ENCODE measurements at places on chromosomes 11 and 22.

- DNase-seq = no peak
Measured at GRCh38 chr11:3115321-3115720, 49.8 kb downstream of the OSBPL5 start.

- DNase-seq = no peak
Measured at GRCh38 chr11:100467821-100468508, 219.1 kb upstream of the ARHGAP42 start.

DNA sequence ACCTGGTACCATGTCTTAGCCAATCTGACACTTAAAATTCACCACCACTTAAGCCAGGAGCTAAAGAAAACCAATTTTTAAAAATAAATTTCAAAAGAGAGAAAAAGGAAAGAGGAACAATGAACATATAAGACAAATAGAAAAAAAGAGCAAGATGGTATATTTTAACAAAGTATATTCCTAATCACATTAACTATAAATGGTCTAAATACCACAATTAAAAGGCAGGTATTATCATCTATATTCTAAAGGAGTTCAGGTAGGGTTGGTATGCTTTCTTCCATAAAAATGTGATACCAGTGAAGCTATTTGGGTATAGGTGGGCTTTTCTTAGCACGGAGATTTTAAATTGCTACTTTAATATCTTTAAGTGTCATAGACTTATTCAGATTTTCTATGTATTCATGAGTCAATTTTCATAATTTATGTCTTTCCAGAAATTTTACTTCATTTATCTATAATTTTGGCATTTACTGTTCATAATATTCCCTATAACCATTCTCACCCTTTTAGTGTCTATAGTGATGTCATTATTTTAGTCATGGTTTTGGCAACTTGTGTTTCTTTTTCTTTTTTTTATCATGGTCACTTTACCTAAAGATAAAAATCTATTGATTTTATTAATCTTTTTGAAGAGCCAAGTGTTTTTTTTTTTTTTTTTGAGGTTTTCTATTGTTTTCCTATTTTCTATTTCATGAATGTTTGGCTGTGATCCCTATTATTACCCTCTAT, 56.5 kb upstream of the IGLL5 start:
- DNase-seq = no peak

DNA sequence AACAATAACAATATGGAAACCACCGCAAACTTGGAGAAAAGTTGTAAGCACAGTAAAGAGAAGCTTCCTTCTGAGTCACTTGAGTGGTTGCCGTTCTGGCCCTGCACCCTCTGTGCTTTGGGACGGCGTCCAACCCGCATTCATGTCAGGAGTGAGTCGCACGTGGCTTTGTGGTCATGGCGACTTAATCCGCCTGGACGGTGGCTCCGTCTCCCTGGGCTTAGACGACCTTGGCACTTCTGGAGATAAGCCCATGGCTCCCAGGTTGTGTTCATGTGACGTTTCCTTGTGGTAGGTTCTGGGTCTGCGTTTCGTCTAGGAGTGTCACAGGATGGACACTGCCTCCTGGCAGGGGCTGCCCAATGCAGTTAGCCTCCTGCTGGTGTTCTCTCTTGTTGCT, 40.5 kb downstream of the TPCN2 start:
- DNase-seq = no peak

DNA sequence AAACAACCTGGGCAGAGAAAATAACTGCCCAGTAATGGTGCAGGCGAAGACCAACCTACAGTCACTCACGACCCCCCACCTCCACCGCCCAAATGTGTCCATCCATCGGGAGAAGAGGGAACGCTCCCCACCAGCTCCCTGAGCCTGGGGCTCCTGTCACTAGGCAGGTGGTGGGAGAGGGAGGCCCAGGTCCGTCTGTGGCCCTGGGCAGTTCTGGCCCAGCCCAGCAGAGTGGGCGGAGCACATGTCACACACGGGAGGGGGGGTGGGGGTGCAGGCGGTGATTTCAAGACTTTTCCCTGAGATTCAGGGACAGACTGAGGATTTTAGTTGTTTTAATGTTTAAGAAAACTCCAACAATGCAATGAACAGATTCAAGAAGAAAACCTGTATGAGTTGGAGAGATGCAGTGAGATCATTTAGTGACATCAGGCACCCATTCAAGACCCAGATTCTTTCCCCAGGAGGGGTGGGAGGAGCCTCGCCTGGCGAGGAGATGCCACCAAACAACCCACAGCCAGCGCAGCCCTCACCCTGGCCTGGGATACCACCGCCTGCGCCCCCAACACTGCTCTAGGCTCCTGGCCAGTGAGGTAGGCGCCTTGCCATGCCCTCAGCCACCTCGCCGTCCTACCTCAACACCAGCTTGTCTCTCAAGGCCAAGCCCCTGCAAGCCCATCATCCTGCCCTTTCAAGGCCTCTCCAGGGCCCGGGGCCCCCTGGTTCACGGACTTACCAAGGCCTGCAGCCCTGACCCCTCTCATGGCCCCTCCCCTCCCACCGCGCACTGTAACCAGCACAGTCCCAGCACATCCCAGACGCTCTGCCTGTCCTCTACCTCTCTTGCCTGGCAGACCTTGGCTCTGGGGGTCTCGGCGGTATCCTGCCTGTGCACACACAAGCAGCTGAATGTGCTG, 36.8 kb downstream of the TBX1 start:
- no peak for DNase-seq

DNA sequence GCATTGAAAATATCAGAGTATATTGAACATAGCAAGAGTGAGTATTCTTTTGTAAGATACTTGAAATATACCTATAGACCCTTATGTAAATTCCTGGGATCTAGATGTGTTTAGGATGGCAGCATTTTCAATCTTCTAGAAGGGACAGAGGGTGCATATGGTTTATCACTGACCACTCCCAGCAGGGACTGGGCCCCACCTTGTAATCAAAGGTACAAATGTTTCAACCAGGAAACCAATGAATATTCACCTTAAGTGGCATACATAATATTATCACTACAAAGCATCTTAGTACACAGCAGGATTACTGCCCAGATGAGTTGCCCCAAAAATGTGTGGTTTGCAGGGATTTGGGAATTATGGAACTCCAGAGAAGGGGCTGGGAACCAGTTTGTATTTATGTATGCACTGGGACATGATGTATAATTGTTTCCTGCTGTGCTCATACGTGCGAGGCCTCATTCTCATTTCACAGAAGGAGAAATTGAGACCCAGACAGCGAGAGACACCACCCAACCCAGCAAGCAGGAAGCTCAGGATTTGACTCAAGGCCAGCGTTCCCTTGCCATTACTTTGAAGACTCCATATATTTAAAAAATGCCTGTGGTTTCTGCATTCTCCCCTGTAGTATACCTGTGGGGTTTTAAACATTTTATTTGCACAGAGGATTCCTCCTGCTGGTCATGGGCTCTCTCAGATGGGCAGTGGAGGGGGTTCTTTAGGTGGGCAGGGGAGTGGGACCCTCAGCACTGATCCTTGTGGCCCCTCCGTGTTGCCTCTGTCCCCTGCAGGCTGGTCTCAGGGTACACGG, 5.2 kb downstream of the APOL4 start:
- no peak for DNase-seq

DNA sequence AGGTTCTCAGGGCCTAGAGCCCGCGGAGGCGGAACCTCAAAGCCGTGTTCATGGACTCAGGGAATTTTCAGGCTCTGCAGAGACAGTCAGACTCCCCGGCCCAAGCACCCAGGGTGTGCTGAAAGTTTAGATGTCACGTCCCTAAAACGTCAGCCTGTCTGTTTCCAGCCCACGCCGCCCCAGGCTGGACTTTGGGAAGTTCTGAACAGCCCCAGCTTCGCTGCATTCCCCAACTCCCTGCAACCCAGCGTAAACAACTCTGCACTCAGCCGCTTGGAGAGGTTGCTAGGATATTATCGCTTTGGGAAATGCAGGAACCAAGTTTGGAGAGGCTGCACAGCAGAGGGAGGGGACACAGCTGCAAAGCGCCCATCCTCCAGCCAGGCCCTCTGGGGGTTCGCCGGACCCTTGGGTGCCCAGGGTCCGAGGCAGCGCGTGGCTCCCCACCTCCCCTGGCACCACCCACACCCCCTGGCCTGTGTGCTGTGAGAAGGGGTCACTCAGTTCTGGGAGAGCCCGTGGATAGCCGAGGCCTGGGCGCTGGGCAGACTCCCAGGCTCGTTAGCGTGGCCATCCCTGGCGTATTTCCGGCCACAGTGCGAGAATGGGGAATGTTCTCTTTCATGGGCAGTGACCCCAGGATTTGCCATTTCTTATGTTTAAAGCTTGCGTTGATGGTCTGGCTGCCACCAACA, 120.5 kb upstream of the FGF3 start:
- no peak for DNase-seq

DNA sequence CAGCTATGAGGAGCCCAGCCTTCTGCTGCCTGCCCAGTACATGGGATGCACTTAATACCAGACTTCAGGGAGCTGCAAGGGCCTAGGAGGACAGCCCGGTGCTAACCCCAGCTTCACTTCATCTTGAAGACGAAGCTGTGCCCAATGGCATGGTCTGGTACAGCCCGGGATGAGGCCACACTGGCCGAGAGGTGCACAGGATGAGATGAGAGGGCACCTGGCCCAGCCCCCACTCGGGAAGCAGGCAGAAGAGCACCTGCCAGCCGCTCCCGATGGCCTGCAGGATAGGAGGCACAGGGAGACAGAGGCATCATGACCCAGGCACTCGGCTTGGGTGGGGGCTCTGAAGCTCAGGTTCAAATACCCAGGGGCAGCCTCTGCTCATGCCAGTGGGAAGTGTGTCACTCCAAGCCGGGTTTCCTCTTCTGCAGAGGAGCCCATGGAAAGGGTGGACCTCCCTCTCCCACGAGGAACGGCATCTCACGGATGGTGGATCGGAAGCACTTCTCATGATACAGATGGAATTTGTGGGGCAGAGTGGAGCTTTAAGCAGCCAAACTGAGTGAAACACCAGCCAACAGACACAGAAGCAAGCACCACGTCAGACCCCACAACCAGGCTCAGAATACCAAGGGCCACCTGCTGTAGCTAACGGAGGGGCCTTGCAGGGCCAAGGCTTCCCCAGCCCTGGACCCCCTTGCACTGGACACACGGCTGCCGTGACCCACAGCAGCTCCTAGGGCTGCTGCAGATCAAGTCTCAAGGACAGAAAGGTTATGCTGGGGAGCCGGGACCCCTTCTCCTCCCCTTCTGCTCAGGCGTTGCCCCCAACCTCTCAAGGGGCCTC, 875.2 kb downstream of the BRD1 start:
- no peak for DNase-seq

DNA sequence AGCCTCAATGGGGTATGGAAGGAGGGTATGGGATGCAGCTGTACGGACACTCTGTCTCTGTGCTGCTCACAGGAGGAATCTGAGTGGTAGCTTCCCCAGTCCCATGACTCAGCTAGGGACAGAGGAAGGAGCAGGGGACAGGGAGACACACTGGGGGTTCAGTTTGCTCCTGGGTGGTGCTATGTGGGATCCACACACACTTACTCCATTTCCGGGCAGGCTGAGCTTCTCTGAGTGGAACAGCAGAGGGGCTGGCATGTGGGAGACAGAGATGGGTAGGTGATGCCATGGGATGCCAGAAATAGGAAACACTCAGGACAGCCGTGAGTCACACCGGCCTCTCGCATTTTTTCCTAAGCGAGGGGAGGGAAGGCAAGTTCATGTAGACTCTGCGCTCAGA, 59.2 kb upstream of the KIRREL3 start:
- no peak for DNase-seq

- no peak for DNase-seq
Measured at GRCh38 chr11:9498457-9499078, 37.8 kb downstream of the ZNF143 start.

- no peak for DNase-seq
Measured at GRCh38 chr11:86577644-86578636, 94.5 kb downstream of the ME3 start.

DNA sequence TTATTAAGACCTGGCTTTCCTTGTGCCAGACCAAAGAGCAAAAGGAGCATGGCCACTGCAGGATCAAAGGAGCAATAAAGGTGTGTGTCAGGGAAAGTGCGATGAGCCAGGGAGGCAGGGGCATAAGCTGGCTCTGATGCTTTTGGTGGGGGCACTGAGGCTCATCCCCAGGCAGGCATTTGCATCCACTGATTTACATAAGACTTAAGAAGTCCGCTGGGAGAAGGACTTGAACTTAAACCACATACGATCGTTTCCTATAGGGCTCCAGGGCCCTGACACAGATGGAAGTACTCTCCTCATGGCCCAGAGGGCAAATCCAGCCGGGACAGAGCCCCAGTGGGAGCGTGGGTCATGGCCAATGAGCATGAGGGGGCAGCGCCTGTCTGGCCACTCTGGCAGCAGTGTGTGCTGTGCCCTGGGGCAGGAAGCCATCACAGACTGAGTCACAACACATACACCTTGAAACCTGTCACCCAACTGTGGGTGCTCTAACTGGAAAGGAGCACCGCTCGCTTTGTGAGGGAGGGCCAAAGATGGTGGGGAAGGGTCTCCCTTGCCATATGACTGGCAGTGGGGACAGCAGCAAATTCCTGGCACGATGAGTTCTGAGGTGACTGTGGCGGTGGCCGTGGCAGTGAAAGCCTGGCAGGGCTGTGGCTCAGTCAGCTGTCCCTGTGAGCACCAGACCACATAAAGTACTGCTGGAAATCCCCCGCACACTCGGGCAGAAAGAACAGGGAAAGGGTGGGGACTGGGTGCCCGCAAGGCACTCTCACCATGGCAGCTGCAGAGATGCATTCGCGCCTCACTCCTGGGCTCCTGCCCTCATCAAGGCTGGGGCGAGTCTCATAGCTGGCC, 79.4 kb upstream of the LMO1 start:
- no peak for DNase-seq

GRCh38 chr11:102813484-102813883, 15.5 kb upstream of the MMP1 start:
- no peak for DNase-seq

DNA sequence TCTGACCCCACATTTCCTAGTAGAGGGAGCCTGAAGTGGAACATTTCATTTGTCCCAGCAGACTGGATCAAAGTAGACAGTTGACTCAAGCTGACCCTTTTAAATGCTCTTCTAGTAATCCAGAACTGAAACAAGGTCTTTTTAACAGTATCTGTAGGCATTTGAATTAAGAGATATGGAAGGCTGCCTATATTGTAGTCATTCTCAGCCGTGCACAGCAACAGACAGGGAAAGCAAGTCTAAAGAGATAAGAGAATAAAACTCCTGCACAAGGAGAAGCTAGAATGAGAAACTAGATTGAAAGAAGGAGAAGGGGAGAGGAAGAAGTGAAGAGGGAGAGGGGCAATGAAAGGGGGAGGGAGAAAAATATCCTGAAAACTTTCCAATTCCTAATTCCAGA, 180.6 kb upstream of the MTMR2 start:
- DNase-seq = no peak

GRCh38 chr11:35036639-35037038, 102.3 kb upstream of the CD44 start:
- DNase-seq = no peak

All from stimulated activated CD4-positive, alpha-beta T cell treated with anti-CD3 and anti-CD28 coated beads, TNF-alpha, amount 100 ng/mL, for 48 hours (primary cell).